ENCODE measurements at places on chromosomes 13 and 19.

GRCh38 chr13:76231522-76232167 is 595.5 kb downstream of the LMO7 start:
- DNase-seq, result no peak

DNA sequence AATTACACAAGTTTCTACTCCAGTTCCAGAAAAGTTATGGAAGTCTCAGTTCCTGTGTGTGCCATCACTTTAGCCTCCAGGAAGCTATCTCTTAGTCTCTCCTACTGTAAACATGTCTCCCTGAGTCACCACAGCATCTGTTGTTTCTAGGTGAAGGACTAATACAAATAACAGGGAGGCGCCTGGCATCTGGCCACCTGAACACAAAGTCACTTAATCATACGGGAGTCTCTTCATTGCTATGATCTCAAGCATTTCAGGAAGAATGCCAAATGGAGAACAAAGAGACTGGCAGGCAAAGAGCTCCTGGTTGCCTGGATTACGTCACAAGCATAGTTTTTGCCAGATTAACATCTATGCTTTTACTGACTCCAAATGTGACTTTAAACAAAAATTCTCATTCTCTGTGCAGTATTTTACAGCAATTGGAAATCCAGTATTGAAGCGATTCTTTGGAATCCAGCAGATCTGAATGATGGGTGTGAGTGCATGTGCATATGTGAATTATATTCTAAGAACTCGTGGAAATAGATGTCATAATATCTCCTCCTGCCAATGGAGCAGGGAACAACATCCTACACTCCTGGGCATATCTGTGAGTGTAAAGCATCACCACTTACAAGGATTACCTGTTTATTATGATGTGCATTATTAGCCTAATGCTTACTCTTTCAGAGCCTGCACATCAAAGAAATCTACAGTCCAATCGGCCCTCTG is 572.8 kb downstream of the PCDH9 start:
- no peak for DNase-seq

GRCh38 chr13:23848646-23849141 is 40.5 kb downstream of the MIPEP start:
- no peak for DNase-seq

GRCh38 chr13:71875823-71876222 is 8.8 kb upstream of the DACH1 start:
- DNase-seq, result no peak

- no peak for DNase-seq
Observed at GRCh38 chr19:3821156-3821555, 35.0 kb upstream of the MATK start.

- DNase-seq, result no peak
Observed at GRCh38 chr19:45200568-45200967, 22.0 kb downstream of the BLOC1S3 start.

GRCh38 chr13:26310470-26310869 is 56.5 kb downstream of the CDK8 start:
- no peak for DNase-seq

DNA sequence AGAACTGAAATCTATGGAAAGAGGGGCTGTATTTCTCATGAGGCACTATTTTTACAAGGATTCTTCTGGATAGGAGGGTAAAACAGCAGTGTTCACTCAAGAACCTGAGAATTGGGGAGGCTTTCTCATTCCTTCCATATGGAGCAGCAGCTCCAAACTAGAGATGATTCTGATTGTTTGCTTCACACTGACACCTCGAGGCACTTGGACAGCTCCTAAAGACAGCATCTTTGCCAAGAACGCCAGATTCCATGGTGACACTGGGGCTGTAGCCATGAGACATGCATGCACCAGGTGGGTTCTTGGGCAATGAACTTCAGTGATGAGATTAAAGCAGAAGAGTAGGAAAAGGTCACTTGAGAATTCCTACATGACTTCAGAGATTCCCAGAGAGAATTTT is 361.5 kb upstream of the HTR2A start:
- DNase-seq, result no peak

GRCh38 chr13:94435604-94436226 is 43.8 kb downstream of the DCT start:
- DNase-seq, result peak; percentile 51

GRCh38 chr13:111116856-111117255 is 1.7 kb downstream of the ARHGEF7 start:
- DNase-seq, result no peak
